CD4-positive, alpha-beta memory T cell (primary cell): ENCODE measurements at places on chromosomes 12 and 14. TPM values are rescaled to one million over a fixed set of nuclear protein-coding genes. Genes with fewer than 3 reads are reported as not detected.

The KIF26A gene
- total RNA-seq: 0.22 TPM

DNA sequence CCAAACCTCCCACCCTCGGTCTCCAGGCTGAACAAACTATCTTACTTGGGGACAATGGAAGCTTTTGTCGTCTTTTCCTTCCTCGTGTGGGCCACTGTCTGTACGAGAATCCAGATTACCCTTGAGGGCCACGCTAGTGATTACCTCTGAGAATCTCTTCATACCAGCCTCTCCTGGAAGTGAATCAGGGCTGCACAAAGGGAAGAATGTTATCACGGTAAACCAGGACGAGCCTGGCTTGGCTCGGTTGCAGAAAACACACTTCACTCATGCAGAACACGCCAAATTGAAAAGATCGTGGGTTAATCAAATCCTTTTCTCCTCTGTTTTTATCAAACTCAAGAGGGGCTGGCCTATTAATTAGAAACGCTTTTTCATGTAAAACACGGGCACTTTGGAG, 51.6 kb upstream of the MYL2 start:
- H3K36me3 ChIP-seq: no peaks in the 10 kb centered on the region
- H3K27ac ChIP-seq: no peak overlapping the region
- DNase-seq: no peak
- H3K4me1 ChIP-seq: no peaks in the 10 kb centered on the region
- no peaks in the 10 kb centered on the region for H3K27me3 ChIP-seq

The RHOJ gene
- not detected for total RNA-seq

DNA sequence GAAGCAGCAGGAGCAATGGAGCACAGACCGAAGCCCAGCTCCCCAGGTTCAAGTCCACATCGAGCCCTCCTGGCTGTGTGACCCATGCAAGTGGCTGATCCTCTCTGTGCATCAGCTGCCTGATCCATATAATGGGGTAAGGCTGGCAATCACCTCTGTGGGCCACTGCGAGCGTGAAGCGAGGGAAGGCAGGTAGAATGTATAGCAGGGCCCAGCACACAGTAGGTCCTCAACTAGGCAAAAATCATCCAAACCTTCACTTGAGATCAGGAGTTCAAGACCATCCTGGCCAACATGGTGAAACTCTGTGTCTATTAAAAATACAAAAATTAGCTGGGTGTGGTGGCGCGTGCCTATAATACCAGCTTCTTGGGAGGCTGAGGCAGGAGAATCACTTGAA, 102.6 kb downstream of the SCARB1 start:
- H3K36me3 ChIP-seq: no peaks in the 10 kb centered on the region
- H3K4me1 ChIP-seq: no peaks in the 10 kb centered on the region
- no peak for DNase-seq

DNA sequence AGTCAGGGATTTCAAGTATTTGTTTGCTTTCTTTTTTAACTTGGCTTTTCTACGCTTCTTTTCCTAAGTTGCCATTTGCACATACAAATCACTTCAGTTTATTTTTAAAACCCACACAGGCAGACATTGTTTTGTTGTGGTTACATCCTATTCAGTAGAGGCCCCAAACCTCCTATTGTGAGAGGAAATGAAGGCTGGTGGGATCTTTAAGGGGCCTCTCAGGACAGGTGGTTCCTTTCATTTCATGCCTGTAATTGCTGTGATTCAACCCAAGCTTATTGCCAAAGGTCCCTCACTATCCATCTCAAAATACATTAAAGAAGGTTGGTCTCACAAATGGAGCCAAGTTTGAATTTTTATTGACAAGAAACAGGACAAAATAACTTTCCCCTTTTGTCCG, 257.1 kb downstream of the ADAMTS20 start:
- DNase-seq: no peak
- no peaks in the 10 kb centered on the region for H3K36me3 ChIP-seq
- H3K27me3 ChIP-seq: no peaks in the 10 kb centered on the region
- no peaks in the 10 kb centered on the region for H3K4me1 ChIP-seq
- H3K4me3 ChIP-seq: no peak overlapping the region

- no peak for DNase-seq
- H3K4me3 ChIP-seq: no peak overlapping the region
- peaks cover 8% of the 10 kb centered on the region for H3K36me3 ChIP-seq
- no peak overlapping the region for H3K27ac ChIP-seq
Observed at GRCh38 chr14:89485264-89485663, 68.2 kb upstream of the FOXN3 start.

The EPYC gene
- total RNA-seq: not detected

- H3K4me3 ChIP-seq: no peak overlapping the region
- no peak for DNase-seq
- H3K27ac ChIP-seq: no peak overlapping the region
- no peaks in the 10 kb centered on the region for H3K36me3 ChIP-seq
Observed at GRCh38 chr14:29865299-29865698, 62.3 kb downstream of the PRKD1 start.
